NCI-H2081 (cell line): ENCODE measurements at places on chromosomes 1 and 21.
A peak's percentile ranks its signal among the peaks of the same experiment; 100 is the strongest.

DNA sequence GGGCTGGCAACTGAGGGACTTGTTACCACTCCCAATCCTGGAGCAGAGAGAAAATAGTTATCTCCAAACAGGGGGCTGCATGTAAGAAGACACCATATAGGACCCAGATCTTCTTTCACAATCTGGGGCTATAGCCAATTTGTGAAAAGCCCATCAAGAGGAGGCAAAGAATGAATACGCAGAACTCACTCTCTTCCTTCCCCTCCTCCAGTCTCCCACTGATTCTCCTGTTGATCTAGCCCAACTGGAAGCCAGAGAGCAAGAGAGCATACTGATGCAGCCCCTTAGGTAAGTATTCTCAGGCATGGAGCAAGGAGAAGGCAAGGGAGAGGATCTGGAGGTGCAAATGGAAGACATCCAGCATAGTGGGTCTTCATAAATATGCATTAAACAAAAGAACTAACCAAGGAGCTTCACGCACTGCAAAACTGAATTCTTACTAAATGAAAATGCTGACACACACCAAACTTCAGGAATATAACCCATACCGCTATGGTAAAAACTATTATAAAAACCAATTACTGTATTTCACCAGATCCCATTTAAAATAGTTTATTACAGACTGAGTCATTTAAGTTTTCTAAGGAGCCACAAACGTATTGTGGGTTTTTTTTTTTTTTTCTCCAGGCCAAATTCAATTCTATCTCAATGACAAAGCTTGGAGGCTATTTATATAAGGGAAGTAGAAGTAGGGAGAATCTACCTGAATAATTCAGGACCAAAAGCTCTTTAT, 15.5 kb upstream of the HMGB4 start:
- DNase-seq = no peak

GRCh38 chr1:45414746-45415145, 74.5 kb upstream of the MUTYH start:
- DNase-seq = no peak

- no peak for DNase-seq
These were observed 14.8 kb upstream of the KIF21B start for GRCh38 chr1:201038186-201038876.

- no peak for DNase-seq
These were observed 299.9 kb upstream of the PLD5 start for GRCh38 chr1:242824435-242824834.

GRCh38 chr1:234865171-234866006, 255.4 kb upstream of the IRF2BP2 start:
- no peak for DNase-seq

GRCh38 chr1:30264672-30265025, 458.7 kb downstream of the MATN1 start:
- no peak for DNase-seq

GRCh38 chr1:154752273-154753030, 117.6 kb downstream of the KCNN3 start:
- no peak for DNase-seq

GRCh38 chr1:51002516-51002915, 32.5 kb downstream of the CDKN2C start:
- peak; percentile 18 for DNase-seq

DNA sequence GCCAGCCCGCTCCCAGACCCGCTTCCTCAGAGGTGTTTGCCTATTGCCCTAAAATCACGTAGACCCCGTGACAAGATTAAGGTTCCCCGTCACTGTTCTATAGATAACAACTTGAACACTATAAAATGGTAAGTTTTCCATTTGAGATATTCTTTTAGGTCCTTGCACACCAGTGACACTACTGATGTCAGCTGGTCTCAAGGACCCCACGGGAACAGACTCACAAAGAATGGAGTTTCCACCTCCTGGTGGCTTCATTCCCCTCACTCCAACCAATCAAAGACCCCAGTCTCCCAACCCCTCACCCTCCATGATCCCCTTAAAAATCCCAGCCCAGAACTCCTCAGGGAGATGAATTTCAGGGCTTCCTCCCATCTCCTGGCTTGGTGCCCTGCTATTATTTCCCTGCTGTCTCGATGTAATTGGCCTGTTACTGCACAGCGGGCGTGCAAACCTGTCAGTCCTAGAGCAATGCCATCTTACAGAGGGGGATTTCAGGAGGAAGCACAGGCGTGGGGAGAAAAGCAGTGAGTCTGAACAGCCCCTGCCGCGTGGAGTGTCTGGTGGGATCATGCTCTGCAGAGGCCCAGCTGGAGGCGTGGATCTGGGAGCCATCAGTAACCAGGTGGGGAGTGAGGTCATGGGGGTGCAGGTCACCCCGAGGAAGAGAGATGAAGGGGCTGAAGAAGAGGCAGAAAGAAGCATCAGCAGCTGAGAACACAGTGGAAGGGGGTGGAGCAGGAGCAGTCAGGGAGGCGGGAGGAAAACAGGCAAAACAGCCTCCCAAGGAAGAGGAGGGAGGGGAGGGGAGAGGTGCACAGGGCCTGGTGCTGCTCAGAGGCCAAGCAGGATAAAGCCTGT, 35.1 kb upstream of the LBR start:
- DNase-seq = peak; percentile 96

DNA sequence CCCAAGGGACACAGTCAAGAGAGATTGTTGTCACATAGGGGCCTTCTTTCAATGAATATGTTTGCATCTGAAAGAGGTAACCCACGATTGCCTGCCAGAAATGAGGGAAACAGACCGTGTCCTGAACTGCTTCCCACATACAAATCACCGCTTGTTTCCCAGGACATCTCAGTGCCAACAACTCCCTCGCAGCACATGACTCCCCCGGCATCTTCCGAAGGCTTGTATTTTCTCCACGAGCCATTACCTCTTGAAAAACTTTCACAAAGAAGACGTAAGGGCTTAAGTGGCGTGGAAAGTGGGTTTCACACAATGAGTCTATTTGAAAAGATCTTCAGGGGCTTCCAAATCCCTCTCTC, 31.6 kb upstream of the PDE9A start:
- DNase-seq = no peak

GRCh38 chr1:19319196-19319595, 7.1 kb downstream of the SLC66A1 start:
- DNase-seq = no peak

DNA sequence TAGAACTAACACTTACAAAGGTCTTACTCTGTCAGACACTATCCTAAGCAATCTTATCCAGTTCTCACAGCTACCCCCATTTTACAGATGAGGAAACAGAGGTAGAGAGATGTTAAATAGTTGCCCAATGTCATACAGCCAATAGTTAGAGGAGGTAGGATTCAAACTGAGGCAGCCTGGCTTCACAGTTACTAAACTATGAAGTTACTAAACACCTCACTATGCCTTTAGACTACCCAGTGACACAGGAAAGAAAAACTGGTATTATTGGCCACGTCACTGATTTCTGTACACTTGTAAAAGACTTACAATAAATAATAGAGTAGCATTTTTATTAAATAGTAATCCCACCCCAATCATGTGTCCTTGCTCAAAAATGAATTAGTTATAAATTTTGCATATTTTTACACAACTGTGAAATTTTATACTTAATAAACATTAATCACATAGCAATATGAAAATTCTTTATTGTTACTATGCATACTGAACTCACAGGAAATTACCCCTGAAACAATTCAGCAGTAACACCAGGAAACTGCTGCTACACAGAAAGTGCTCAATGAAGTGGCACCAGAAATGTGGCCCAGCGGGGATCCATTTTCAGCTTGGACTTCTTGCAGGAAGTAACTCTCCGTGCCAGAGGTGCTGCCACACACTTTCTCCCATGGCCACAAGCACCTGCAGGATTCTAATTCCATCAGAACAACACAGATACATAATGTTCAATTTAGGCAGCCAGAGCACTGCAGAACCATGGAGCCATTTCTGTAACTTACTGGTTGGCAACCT, 69.4 kb downstream of the VAV3 start:
- peak; percentile 26 for DNase-seq

DNA sequence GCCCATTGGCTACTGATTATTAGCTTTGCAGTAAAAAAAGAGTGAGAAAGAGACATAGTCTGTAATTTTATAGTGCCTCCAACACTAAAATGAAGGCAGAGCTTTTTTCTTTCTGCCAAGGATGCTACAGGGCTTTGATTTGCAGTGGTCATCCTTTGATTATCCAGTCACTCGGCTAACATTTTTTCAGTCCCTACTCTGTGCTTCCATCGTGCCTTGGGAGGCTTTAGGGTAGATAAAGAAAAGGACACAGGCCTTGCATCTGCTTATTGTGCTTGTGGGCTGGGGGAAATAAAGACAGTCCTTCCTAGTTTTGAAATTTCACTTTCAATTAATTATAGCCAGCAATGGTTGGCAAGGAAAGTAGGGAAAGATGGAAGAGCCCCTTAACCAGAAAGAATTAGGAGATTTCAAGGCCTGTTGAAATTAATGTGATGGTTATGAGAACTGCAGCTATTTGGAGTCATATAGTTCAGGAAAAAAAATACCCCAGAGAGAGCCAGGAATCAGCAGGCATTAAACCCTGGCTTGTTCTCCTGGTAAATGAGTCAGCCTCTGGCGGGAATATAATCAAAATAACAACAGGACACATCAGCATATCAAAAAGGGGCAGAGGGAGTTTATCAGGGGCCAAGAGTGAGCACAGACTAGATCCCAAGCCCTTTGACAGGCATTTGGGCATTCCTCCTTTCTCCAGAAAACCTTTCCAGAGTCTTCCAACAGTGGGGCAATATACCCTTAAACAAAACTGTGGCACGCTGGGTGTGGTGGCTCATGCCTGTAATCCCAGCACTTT, 27.4 kb downstream of the CACHD1 start:
- no peak for DNase-seq

DNA sequence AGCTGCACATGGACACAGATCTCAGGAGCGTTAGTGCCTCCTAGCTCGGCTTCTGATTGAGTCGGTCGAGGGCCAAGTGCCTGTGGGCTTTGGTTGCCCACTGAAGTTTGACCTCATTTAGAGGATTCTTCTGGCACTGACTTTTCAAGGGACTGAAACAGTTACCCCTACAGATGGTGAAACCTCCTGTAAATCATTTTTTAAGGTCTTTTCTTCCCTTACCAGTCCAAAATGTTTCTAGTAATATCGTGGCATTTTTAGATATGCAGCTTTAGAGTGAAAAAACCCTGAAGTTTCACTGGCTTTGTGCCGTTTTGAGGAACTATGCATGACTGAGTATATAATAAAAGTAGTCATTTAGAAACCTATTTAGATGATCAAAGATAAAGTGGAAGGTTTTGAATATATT, 34.7 kb upstream of the L1TD1 start:
- no peak for DNase-seq

DNA sequence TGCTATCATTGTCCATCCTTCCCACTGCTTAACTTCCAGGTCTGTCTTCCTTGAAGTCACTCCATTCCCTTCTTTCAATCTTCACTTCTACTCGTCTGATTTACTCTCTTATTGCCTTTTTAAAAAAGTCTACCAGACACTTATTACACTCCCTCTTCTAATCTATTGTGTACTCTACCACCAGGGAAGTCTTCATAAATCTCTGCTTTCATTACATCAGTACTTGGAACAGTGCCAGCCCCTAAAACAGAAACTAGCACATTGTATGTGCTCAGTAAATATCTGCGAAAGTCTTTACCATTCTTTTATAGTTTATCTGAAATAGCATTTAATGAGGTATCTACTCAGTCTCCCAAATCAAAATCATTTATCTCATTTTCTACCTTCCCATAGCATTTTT, 236.4 kb downstream of the USH2A start:
- peak; percentile 37 for DNase-seq

DNA sequence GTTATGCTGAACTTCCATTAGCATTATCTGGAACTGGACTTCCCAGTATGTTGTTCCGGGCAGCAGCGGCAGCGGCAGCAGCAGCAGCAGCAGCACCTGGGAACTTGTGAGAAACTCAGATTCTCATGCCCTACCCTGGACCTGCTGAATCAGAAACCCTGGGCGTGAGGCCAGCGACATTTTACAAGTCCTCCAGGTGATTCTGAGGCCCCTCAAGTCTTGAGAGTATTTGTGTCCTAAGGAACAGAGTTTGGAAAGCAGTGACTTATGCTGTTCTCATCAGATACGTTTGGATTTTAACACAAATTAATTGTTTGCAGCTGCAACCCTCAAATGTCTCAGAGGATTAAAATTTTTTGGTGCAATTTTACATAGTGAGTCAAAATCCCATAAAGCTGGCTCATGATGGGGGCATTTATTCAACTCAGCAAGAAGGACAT, 157.2 kb upstream of the KAZN start:
- DNase-seq = no peak

- DNase-seq = peak; percentile 100
These were observed 83.0 kb upstream of the ZC3H12A start for GRCh38 chr1:37391211-37392011.

- no peak for DNase-seq
These were observed 17.9 kb downstream of the SLC9A1 start for GRCh38 chr1:27136998-27137542.

GRCh38 chr1:6623269-6623965, 1.3 kb upstream of the THAP3 start:
- no peak for DNase-seq

GRCh38 chr1:216702170-216702569, 21.1 kb downstream of the ESRRG start:
- no peak for DNase-seq

- DNase-seq = no peak
These were observed 449.9 kb downstream of the PTPRU start for GRCh38 chr1:29686012-29686930.

- no peak for DNase-seq
These were observed 57.2 kb downstream of the TNFSF4 start for GRCh38 chr1:173149887-173150286.

DNA sequence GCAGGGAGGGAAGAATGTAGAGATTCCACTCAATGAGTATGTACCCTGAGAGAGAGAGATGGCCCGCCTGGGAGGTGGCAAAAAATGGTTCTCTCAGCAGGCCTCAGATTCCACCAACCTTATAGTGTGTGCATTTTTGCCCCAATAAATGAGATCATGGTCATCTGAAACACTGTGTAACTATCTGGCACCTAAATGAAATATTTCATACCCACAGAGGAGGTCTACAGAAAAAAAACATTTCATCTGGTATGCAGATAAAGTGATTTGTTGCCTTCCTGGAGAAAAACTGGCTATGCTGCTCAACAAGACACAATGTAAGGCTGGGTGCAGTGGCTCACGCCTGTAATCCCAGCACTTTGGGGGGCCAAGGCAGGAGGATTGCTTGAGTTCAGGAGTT, 4.9 kb downstream of the TMCO2 start:
- no peak for DNase-seq
